ENCODE measurements at places on chromosomes 13 and 19.

GRCh38 chr13:111251646-111252445 is 68.6 kb upstream of the TEX29 start:
- no peak for DNase-seq

DNA sequence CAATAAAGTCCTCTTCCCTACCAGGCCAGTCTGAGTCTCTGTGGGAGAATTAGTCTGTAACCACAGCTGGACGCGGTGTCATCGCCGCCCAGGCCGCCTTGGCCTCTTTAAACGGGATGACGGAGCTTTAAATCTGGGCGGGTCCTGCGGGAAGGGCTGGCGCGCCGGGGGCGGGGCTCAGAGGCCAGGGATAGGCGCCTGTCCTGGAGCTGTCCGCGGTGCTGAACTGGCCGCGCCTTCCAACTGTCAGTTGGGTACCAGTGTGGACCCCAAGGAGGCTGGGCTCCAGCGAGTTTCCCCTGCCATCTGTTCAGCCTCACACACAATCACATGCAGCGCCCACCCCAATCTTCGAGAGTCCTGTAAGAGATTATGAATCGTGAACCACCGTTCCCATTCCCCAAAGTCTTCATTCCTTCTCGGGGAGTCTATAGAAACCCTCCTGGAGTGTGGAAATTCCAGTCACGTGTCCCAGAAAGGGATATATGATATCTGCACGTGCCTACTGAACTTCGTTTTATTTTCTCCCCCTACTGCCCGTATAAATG is 11.5 kb downstream of the APLP1 start:
- DNase-seq: peak; percentile 97

- peak; percentile 45 for DNase-seq
Observed at GRCh38 chr13:34179481-34179880, 361.5 kb downstream of the RFC3 start.

DNA sequence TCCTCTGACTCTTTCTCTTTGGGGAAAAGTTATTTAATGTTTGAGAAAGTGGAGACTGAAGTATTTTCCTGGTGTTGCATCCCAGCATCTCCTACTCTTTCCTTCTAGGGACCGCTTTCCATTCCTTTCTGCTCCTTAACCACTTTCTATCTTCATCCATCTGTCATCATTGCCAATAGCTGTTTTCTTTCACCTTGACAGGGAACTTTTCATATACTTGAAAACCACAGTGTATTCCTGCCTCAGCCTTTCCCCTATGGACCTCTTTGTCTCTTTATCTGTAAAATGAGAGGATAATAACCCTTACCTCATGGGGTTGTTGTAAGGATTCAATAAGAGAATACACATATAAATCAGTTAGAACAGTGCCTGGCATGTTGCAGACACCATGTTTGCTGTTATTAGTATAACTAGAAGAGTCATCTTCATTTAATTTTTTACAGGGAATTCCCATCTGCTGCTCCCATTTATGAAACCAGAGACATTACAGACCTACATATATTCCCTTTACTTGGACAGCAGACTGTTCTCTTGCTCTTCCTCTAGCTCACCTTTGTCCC is 31.8 kb downstream of the LCP1 start:
- DNase-seq: no peak

DNA sequence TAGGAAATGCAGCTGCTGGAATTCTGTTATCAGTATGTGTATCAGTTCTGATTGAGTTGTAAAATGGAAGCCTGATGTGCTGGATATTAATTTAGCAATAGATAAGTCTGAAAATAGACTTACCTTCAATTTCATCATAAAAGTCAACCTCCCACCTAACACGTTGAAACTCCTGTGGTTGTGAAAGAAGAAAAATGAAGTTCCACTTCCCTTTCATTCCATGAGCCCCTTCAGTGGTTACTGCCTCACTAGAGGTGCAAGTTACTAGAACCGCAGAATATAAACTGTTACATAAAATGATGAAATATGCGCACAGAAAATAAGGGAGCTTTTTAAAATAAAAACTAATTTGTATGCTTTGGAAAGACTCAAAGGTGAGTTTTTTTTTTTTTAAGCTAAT is 249.2 kb downstream of the SHISA2 start:
- DNase-seq: no peak

DNA sequence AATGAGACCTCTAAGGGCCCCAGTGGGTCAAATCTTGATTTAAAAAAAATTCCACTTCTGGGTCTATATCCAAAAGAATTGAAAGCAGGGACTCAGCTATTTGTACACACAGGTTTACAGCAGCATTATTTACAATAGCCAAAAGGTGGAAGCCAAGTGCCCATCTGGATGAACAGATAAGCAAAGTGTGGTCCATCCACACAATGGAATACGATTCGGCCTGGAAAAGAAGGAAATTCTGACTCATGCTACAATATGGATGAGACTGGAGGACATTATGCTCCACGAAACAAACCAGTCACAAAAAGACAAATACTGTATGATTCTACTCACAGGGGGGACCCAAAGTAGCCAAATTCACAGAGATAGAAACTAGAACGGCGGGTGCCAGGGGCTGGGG is 76.7 kb downstream of the CACNA1A start:
- DNase-seq: no peak

GRCh38 chr19:41926028-41926762 is 2.1 kb downstream of the ERFL start:
- DNase-seq: no peak

DNA sequence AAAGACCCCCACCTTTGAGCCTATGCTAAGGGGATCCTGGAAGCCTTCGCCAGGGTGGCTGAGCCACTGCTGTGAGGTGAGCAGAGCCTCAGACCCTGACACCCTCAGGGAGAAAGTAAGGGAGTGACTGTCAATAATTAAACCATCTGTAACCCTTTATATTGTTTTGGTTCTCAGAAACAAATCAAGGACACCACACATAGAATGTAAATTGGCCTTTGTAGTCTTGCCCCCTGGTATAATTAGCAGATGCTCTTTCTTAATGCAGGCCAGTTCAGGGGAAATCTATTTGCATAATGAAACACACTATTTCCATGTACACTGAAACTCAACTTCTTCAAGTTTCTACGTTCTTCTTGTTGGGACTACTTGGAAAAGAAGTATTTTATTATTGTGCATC is 127.7 kb upstream of the EDNRB start:
- DNase-seq: no peak

DNA sequence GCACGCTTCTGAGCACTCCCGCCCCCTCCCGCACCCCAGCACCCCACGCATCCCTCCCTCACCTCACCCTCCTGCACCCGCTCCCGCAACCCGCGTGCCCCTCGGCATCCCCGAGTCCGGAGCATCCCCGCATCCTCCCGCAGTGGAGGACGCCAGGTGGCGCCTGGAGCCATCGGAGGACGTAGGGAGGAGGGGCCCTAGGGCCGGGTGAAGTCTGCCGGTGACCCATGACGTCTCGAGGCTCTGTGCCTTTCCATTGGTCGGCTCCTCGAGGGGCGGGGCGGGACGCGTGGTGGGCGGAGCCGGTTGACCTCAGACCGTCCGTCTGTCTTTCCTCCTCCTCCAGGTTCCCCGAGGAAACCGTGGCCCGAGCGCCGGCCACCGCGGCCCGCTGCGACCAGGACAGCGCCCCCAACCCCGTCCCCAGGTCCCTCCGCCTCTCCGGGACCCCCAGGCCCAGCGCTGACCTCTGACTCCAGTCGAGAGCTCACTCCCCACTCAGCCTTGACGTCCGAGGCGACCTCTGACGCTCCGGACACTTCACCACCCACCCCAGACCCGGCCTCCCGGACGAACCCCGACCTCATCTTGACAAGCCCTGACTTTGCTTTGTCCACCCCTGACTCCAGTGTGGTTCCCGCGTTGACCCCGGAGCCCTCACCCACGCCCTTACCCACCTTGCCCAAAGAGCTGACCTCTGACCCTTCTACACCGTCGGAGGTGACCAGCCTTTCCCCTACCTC is 19.9 kb downstream of the SBK2 start:
- DNase-seq: peak; percentile 100

GRCh38 chr13:67549331-67549730 is 319.2 kb upstream of the PCDH9 start:
- no peak for DNase-seq

DNA sequence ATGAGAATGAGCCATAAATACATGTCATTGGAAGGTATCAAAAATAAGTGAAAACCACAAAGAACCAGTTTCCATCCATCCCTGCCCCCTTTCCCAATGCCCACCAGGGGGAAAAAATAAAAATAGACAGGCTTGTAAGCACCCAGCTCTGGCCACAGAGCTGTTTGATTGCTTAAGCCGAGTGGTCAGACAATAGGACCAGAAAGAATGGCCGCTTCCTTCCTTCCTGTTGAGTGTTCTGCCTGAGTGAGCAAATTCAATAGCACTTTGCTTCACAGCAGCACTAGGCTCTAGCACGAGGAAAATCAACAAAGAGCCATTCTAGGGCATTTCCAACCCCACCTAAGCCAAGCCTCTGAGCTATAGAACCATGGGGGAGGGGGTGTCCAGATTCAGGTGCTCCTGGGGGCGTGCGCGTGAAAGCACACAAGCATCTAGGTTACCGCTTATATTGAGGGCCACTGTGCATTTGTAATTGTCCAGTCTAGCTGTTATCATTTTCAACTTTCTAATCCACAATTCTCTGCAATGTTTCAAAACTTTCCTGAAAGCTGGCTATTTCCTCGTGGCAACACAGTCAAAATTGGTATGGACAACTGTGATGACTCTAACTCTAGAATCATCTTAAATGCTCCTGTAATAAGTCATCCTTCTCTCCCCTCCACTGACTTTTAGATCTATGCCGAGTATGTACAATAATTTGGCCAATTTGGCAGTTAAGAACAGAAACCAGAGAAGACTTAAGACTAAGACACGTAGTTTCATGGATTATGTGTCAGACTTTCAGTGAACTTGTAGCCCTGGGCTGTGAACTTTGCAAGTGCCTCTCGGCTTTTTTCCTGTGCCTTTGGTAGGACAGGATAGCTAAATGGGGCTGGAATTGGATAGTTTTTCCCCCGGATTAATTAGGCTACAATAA is 64.3 kb downstream of the SPRY2 start:
- no peak for DNase-seq

DNA sequence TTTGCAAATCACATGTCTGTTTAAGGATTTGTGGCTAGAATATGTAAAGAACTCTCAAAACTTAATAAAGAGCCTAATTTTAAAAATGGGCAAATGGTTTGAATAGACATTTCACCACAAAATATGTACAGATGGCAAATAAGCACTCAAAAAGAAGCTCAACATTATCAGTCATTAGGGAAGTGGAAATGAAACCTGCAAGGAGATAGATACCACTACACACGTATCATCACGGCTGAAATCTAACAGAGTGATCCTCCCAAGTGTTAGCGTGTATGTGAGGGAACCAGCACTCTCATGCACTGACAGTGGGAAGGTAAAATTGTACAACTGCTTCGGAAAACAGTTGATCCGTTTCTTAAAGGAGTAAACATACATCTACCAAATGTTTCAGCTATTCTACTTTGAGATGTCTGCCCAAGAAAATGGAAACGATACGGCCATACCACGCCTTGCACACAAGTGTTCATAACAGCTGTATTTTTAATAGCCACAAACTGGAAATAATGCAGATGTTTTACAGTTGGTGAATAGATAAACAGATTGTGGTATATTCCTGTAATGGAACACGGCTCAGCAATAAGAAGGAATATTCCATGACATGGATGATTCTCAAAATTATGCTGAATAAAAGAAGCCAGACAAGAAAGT is 14.5 kb downstream of the ARHGEF7 start:
- DNase-seq: no peak

DNA sequence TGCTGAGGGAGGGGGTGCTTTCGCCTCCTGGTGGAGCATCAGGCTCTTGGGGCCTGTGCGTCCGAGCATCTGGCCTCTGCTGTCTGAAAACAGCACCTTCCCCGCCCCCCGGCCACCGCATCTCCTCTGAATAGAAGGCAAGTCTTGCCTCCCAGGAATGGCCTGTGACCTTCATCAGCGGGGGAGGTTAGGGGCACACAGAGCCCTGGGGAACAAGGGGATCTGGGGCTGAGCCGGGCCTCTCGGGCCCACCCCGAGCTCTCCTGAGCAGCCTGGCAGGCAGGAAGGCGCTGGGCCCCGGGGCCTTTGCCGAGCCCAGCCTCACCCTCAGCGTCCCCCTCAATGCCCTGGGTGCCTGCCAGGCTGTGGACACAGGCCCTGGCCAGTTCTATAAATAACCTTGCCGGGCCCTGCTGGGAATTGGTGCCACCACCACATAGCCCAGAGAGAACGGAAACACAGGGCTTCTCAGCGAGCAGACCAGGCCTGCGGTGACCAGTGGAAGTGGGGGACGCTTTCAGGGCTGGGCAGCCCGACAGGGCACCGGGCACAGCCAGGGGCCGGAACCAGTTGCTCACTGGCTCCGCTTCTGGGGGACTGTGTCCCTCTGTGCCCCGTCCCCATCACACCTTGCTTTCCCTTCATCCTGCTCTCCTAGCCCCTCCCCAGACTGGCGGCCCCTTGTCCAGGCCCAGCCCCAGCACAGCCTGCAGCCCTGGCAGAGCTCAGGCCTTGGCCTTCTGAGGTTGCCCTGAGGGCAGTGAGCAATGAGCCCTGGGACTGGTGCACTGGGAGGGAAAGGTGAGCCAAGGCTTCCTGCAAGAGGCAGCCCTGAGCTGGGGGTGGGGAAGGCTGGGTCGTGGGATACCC is 9.5 kb downstream of the STK11 start:
- no peak for DNase-seq

DNA sequence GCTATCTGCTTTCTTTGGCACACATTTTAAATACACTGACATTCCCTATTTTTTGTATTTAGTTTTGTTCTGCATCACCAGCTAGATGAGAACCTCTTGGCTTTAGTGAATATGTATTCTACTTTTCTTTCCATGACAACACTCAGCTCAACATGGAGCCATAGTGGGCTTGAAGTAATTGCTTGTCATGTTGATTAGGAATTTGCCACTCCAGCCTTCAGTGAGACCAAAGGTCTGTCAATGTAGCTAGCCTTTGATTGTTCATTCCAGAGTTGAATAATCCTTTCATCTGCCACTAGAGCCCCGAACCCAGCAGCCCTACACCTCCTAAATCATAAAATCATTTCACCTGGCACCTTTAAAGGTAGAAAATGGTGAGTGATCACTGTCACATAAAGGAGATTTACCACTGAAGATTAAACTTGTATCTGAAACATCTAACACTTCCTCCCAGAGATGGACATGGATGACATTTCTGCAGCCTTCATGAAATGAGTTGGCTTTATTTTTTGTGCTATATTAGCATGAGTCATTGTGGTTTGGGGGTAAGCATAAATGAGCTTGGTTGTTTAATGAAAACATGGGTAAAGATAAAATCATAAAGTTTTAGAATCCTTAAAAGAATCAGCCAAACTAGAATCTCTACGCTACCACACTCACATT is 29.2 kb upstream of the GARRE1 start:
- no peak for DNase-seq

DNA sequence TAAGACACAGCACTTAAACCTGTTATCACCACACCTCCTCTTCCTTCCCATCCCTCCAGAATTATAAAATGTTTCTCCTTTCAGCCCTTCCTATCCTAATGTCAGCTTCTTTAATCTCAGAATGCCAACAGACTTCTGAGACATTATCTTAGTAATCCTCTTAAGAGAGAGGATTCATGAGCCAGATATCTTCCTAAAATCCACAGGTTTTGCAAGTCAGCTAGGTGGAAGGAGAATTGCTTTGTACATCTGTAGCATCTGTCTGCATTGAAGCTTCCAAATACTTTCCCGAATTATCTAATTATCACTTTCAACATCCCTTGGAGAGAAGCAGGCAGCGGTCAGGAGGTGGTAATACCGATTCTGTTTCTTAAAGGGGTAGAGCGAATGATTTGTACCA is 179.1 kb downstream of the DCT start:
- no peak for DNase-seq

- no peak for DNase-seq
Observed at GRCh38 chr13:46796129-46796514, 839 bp downstream of the ESD start.
